ENCODE measurements at places on chromosomes 13 and 19.

DNA sequence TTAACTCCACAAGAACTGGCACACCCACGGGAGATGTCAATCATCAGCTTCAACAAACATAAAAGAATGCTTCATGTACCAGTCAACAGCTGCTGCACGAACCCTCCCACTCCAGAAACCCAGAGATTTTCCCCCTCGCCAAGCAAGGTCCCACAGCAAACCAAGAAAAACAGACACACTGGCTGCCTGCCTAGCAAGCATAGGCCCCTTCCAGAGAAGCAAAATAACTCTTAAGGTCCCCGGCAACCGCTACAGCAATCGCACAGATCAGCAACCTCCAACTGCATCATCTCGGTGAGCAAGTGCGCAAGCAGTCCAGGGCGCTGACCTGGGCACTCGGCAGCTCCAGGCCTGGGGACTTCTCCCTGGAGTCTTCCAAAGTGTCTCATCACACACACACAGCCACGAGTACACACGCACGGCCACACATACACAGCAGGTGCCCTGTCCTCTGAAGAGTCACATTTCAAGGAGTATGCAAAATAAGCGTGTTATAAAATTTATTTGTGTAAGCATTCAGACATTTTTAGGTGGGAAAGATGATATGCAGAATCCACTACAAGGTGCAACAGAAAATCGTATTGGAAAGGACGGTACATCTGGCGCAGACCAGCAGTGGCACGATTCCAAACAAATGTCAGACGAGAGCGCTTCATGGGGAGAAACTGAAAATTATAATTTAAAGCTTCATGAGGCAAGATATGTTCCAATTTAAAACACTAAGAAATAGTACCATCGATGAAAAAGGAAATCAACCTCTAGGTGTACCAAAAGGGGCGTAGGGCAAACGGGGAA lies 125.0 kb downstream of the STK24 start:
- peak; percentile 22 for DNase-seq

- no peak for DNase-seq
These were observed 338.0 kb downstream of the ENOX1 start for GRCh38 chr13:43448605-43449336.

DNA sequence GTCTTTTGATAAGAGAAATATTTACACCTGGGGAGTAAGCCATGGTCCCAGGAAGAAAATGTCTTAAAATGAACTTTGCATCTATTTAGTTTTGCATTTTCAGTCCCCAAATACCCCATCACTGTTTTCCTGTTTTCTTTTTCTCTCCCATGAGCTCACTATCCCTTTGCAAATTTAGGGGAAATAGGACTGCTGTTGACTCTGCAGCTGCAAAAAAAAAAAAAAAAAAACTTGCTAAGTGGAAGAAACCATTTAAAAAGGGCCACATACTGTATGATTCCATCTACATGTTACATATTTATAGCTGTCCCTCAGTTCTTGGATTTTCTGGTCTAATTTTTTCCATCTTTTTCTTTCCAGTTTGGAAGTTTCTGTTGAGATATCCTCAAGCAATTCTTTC lies 98.2 kb upstream of the SERP2 start:
- no peak for DNase-seq

DNA sequence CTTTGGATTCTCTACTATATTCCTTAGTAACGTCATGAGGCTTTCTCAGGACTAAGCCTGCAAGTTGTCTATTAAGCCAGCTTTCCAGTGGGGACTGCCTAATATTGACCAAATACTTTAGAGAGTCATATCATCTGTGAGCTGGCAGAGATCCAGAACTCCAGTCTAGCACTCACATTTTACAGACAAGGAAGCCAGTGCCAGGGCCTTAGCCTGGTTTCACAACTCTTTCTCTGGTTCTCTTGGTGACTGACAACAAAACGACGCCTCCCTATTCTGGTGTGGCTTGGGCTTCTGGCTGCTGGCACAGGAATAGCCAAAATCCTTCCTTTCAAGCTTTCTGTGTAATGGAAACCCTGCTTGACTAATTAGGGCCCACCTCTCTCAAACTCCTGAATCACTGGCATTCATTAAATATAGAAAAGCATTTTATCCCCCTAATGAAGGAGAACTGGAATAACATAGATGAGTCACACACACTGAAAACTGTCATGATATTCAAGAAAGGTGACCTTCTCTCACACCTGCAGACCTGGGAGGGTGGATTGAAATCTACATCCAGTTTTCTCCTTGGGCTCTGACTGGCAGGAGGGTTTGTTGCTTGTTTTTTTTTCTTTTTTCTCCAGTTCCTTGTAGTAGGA lies 75.2 kb upstream of the UBL3 start:
- DNase-seq, result peak; percentile 70

DNA sequence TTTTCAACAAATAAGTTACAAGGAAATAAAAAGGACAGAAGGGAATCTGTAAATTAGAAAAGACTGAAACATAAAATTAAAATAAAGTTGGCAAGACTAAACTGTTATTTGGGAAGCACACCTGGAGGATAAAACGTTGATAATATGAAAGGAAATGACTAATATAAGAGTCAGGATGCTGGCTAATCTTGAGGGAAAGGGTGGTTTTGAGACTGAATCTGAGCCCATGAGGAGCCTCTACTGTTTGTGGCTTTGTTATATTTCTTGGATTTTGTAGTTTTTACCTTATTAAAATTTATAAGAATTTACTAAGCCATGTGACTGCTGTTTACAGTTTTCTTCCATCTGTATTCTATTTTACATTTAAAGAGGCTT lies 718.0 kb upstream of the SPRY2 start:
- DNase-seq, result no peak

DNA sequence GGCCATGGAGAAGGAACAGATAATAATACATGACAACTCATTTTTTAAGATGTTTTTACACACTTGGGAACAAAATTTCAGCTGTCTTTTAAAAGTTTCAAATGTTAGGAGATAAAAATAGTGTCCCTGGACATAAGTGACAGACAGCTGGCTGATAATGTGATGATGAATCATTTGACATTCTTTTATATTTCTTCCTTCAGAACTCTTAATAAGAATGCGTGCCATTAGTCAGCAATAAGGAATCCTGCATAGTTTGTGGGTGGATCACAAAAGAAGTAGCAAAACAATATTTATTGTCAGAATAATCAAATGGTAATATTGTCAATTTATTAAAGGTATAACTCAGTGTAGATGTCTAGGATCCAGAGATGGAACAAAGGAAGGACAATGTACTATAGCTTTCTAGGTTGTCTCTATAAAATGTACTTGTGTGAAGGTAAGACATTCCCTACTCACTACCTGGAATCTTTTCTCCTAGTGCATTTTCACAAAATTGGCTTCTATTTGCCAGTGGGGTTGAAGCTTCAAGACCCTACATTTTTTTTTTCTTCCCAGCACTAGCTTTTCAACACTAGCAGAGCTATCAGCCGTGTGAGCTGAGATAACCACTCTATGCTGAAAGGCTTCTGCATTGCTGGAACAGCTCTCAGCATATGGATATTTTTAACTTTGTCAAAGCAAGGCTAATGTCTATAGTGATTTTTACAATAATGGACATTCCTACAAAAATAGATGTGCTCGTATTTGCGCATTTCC lies 175.6 kb upstream of the SLITRK6 start:
- peak; percentile 11 for DNase-seq

DNA sequence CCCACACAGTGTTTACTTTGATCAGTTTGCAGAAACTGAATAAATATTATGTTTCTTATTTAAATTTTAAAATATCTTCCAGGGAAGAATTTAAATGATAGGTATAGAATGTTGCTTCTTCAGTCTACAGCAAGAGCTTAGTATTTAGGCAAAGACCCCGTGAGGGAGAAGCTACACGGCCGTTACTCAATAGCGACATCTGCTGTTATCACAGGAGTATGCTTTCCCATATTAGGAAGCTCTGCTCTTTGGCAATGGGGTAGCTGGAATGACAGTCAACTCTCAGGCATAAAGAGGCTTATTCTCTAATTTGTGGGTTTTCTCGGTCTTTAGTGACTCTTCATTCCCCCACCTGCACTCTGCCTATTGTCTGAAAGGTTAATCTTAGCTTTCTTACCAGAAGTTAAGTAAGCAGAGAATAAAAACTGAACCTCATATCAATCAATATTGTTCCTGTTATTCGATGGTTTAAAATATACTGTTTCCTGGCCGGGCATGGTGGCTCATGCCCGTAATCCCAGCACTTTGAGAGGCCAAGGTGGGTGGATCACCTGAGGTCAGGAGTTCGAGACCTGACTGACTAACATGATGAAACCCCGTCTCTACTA lies 13.2 kb upstream of the LHFPL6 start:
- peak; percentile 87 for DNase-seq

- peak; percentile 51 for DNase-seq
These were observed 3.1 kb upstream of the SDHAF1 start for GRCh38 chr19:35991731-35992450.

- no peak for DNase-seq
These were observed 1988.1 kb upstream of the PCDH20 start for GRCh38 chr13:63403733-63404132.

DNA sequence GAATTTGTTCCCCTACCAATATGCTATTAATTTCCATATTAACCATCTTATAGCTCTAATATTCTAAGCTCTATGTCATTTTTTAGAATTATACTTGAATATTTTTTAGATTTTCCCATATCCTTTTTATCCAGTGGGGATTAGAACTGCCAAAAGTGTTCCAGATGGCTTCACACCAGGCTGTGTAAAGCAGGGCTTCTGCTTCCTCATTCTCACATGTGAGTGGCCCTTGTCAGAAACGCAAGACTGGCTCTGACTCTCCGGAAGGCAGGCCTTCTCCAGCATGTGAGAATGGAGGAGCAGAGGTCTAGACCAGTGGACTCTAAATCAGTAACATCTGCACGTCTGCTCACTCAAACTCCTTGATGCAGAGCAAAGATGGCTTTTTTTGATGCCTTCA lies 650.1 kb downstream of the FGF9 start:
- DNase-seq, result no peak

- DNase-seq, result peak; percentile 45
These were observed 6.0 kb downstream of the TMIGD2 start for GRCh38 chr19:4295972-4296771.

GRCh38 chr13:99356262-99357091 lies 49.3 kb upstream of the GPR183 start:
- DNase-seq, result no peak

- peak; percentile 16 for DNase-seq
These were observed 13.8 kb downstream of the METTL21C start for GRCh38 chr13:102680842-102681740.

DNA sequence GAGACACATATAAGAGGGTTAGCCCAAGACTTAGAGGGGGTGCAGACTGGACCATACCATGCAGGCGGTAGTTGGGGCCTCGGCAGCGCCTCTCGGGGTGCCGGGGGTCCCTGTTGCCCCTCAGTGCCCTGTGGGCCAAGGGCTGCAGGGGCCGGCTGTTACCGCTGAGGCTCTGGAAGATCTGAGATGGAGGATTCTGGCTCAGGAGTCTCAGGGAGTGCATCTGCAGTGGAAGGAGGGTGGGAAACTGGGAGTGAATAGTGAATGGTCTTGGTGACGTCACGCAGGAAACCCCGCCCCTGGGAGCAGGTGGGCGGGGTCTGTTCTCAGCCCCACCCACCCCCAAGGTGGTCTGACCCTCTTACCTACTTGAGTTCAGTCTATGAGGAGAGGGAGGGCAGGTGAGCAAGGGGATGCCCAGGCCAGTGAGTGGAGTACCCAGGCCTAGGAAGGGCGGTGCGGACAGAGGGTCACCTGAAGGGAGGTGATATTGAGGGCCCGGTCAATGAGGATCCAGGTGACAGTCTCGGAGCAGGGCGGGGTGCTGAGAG lies 1.7 kb upstream of the DBP start:
- DNase-seq, result no peak

GRCh38 chr19:2495130-2495641 lies 19.3 kb downstream of the GADD45B start:
- peak; percentile 91 for DNase-seq

DNA sequence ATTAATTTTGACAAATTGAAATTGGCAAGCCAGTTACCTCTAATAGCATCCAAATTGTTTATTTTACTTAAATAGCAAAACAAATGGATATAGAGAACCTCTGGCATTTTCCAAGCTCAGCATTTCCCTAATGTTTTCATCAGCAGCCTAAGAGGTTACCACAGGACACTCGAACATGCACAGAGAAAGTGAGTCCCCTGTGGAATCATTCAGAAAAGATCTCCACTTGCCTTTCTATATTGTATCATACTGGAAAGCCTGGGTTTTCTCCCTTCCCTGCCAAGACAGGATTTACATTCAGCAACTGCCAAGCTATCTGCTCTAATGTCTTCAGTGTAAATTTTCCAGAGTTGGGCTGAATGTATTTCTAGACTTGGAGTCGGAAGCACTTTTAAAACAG lies 188.9 kb downstream of the KCTD12 start:
- DNase-seq, result no peak

DNA sequence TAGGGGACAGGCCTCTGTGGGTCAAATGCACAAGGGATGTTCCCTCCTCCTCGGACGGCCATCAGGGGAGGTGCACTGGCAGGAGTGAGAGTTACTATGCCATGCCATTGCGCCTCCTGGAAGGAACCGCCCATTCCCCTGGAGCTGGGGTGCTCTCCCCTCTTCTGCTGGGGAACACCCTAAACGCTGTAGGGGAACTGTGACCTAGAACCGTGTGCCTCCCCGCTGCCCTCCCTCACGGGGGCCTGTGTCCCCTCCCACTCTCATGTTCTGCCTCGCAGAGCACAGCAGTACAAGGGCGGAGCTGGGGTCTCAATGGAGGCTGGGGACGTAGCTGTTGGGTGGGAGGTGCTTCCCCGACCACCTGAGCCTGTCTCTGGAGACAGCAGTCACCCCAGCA lies 17.2 kb upstream of the CRTC1 start:
- no peak for DNase-seq

DNA sequence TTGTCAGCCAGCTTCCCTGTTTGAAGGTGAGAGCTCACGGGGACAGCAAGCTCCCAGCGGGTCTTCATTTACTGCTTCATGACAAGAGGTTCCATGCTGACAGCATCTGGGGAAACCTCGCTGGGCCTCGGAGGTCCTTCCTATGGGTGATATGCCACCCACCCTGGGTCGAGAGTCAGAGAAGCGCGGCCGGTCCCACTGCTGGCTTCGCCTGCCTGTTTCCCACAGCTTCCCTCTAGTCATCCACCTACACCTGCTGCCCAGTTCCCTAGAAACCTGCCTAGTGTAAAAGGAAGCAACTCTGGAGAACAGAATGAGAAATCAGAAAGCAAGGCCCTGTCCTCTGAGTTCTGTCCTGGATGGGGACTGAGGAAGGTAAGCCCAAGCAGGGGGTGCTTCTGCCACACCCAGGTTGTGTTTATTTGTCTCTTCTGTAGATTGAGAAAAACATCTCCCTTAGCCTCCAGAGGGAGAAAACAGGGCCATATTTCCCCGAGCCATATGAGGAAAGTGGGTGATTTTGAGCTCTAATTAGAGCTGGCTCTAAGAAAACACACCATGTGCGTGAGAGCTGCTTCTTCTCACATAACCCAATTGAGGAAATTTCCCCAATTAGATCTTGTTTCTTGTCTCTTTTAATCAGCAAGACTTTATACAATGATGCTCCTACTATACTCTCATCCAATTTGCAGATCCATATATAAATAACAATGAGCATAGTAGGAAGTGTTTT lies 504.3 kb downstream of the IRS2 start:
- no peak for DNase-seq

Measured in cardiac muscle cell (in vitro differentiated cells and primary cell).